ENCODE measurements at places on chromosomes 7 and 10.

GRCh38 chr7:68119411-68119810 is 1122.8 kb downstream of the TYW1 start:
- DNase-seq = no peak

- DNase-seq = no peak
These were observed 35.6 kb downstream of the C10orf90 start for GRCh38 chr10:126634911-126635310.

- no peak for DNase-seq
These were observed 113.8 kb upstream of the CACUL1 start for GRCh38 chr10:118868589-118868988.

- DNase-seq = no peak
These were observed 210.7 kb upstream of the MDFIC start for GRCh38 chr7:114711241-114711640.

DNA sequence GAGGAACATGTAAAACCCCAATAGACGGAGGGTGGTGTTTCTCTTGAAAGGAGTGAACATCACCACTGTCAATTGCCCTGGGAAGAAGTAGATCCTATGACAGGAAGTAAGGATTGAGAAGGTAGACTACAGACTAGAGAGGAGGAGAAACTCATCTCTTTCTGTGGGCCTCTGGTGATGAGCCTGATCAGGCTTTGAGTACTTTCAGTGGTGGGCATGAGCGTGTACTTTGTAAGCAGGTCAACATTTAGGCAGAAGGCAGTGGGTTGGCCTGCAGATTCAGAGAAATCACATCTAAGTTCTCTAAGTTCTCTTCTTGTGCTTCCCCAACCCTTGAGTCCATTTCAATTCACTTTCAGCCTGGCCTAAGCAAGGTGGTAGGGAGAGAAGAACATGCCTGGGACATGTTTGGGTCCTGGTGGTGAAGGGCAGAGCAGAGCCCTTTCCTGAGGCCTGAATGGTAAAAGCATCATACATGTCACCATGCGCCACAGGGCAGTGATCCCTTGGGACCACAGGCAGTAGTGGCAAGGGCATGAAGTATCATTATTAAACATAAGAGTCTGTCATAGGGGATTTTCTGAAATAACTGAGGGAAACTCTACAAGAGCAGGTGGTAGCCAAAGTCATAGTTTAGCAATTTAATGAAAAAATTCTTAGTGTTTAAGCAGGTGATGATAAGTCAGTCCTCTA is 56.4 kb upstream of the ANKRD1 start:
- no peak for DNase-seq

GRCh38 chr10:50033481-50033880 is 34.3 kb upstream of the WASHC2A start:
- no peak for DNase-seq

DNA sequence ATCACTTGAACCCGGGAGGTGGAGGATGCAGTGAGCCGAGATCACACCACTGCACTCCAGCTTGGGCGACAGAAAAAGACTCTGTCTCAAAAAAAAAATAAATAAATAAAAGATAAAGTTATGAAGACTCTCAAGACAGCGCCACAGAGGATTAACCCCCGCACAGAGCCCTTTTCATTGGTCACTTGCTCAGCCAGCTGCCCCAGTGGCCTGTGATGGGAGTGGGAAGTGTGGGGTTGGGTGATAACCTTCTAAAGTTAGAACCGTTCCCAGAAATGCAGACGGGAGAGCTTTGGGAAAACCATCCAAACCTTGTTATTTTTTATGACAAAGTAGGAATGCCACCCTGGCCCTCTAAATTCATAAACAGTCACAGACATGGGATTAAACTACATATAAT is 57.4 kb downstream of the PARP12 start:
- DNase-seq = no peak

GRCh38 chr7:91242097-91242844 is 22.0 kb upstream of the FZD1 start:
- peak; percentile 96 for DNase-seq

DNA sequence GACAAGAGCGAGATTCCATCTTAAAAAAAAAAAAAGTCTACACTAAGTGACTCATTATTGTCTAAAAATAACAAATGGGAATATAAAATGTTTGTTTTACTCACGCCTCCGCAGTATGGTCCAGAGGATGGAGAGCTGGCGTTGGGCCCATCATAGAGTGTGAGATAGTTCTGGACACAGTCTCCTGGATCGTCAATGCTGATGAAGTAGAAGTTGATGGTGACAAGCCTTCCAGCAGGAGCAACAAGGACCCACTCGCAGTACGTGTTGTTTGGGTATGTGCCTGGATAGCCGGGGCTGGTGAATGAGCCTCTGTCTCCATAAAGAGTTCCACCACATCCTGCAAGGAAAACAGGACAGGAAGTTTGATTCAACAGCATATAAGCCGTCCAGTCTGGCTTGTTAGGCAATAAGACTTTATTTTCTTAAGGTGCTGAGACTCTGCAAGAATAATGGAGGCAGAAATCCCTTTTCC is 11.5 kb upstream of the RSU1 start:
- no peak for DNase-seq

DNA sequence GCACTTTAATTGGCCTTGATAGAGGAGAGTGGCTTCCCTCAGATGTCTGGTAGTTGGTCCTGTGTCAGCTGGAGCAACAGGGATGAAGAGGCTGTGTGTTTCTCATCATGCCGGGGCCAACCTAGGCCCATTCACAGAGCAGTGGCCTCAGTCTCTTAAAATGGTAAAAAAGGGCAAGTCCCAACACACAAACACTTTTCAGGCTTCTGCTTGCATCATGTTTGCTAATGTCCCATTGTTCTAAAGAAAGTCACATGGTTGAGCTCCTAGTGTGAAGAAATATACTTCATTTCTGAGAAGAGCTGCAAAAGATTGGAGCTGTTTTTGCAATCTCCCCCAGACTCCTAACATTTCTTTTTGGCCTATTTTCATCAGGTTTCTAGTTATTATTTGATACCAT is 40.6 kb upstream of the RBAK start:
- DNase-seq = no peak

DNA sequence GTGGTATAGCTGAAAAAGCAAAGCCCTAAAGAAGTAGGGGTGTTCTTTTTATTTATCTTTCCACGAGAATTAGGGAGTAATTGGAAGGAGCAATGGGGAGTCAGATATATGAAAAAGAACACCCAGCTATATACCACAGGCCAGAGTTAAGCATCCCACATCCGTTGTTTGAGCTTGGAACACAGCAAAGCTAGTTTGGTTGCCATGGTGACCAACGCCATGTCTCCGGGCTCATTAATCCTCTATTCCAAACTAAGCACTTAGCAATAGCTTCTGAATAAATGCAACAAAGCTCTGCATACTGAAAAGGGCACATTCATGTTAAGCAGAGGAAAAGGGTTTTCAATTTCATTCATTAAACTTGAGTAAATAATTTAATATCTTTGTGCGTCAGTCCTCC is 23.5 kb downstream of the ASB4 start:
- DNase-seq = peak; percentile 62

GRCh38 chr7:98081319-98081718 is 25.3 kb upstream of the LMTK2 start:
- no peak for DNase-seq

- no peak for DNase-seq
These were observed 97.0 kb downstream of the TPK1 start for GRCh38 chr7:144738708-144739314.

DNA sequence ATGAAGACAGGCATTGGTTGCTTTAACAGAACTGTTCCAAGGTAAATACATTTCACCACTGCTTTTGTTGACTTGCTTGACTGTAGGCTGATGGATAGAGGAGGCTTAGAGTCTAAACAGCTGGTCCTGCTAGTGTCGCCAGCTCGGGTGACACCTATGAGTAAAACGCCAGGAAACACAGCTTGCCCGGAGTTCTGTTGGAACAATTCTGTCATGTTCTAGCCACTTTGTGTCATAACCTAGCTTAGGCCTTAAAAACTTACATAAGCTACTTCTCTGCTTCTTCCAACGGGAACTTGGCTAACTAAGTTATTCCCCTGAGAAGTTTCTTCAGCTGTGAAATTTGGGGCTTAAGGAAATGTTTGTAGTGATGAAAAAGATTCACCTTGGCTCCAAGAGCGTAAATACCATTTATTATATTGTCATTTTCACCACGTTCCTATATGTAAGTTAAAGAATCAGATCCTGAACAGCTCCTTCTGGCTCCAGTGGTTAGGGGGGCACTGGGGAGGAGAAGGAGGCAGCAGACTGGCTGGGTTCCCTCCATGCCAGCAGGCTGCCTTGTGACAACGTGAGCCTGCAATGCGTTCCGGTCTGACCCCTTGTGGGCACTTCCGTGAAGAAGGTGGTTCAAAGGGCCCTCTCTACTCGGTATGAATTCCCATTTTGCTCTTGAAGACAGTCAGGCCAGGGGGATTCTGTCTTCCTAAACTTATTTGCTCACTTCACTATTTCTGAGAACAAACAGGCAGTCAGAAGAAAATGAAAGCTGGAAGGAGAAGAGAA is 253.2 kb downstream of the BMPER start:
- DNase-seq = no peak

- no peak for DNase-seq
These were observed 82.2 kb downstream of the MET start for GRCh38 chr7:116754186-116754585.

DNA sequence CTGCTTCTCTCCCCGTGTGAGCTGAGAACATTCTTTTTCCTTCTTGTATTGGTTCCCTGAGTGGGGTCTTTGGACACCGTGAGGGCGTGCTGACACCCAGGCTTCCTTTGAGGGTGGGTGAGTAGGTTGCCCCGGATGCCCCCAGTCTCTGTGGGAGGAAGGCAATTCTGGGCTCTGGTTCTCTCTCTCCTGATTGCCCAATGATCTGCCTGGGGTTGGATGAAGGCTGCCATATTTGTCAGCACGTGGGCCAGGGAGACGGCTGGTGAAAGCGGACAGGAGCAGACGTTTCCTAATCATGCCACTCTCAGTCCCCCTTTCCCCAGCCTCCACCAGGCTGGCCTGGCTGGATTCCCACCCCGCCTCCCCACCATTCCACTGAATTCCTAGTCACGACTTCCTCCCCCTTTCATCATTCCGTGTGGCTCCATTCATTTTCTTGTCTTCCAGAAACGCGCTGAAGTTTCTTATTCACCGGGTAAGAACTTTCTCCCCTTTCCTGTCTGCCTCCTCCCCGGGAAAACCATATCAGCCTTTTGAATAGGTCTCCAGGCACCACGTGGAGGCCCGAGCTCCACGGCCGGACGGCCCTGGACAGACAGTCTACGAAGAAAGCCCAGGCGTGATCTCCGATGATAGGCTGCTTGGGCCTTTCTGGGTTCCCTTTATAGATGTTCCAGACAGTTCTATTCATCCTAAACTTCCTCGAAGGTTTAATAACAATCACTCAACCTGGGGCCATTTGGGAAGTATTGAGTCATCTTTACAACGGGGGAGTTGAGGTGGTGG is 98.7 kb upstream of the NPTX2 start:
- no peak for DNase-seq

DNA sequence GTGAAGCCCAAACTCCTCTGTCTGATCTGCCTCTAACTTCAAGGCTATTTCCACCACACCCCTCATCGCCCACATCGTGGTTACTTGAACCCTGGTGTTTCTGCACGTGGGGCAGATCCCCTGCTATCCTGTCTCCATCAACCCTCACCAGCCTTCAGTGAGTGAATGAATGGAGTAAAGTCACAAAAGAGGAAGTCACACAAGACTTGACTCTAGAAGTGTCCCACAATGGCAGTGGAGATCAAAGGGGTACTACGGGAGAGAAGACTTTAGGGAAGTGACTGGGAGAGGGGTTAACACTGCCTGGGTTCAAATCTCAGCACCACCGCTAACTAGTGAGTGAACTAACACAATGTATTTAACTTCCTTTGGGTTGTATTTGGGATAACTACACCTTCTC is 85.9 kb downstream of the COBL start:
- DNase-seq = no peak

GRCh38 chr7:136857573-136857972 is 10.9 kb upstream of the CHRM2 start:
- no peak for DNase-seq

DNA sequence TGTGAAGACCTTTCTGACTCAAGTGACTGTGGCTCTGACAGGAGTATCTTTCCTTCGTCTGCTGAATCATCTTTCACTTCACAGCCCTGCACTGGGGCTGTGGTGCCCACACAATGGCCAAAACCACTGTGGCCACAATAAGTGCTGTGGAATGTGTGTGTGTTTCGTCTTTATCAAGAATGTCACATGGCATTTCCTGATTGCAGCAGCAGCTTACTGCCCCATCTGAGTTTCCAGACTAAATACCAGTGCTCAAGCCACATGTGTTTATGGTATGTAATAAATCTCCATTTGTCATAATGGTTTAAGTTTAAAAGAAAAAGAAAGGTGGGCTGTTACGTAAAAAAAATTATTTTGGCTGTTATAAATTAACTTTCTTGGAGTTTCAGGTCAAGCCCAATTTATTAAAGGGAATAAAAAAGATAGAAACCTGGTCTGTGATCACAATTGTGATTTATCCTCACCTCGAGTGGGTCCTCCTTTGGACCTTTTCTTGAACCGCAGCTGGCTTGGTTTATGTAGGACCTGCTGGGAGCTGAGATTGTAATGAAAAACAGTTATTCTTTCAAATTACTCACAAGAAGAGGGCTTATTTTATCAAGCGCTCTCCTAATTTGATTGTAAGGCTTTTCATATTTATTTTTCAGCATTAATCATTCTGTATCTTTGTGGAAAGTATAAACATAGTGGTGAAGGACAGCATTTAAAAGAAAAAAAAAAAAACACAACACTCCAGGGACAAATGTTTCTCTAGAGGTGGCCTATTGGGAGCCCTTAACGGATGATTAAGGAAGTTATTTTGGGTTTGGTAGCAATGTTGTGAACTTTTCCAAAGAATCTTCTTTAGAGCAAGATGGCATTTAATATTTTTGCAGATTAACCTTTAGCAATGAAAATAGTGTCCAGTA is 116.2 kb downstream of the LRMDA start:
- no peak for DNase-seq

GRCh38 chr10:546971-547590 is 142.4 kb downstream of the DIP2C start:
- DNase-seq = peak; percentile 42

GRCh38 chr10:74099836-74100235 is 50.8 kb downstream of the AP3M1 start:
- no peak for DNase-seq

GRCh38 chr10:68074031-68074774 is 880 bp downstream of the HERC4 start:
- DNase-seq = peak; percentile 3

DNA sequence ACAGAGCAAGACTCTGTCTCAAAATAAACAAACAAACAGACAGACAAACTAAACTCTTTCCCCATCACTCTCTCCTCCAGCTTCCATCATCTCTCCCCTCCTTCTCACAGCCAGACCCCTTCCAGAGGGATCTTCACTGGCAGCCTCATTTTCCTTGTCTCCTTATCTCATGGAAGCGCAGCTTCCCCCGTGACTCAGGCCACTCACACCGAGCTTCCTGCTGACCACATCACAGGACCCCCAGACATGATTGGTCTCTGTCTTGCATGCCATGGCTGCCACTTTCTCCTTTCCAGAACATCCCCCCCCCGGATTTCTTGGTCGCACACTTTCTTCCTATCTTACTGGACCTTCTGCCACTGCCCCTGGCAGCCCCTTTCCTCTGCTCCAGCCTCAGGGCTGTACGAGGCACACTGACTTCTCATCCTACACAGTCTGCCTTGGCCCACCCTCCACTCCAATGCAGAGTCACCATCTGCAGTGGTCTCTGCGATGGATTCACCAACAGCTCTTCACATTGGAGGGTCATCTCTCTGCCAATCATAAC is 4.9 kb upstream of the INSIG1 start:
- no peak for DNase-seq

All from DMS79 treated with DMSO at 0.1 percent for 48 hours (cell line).